ENCODE measurements at places on chromosomes 4 and X.

DNA sequence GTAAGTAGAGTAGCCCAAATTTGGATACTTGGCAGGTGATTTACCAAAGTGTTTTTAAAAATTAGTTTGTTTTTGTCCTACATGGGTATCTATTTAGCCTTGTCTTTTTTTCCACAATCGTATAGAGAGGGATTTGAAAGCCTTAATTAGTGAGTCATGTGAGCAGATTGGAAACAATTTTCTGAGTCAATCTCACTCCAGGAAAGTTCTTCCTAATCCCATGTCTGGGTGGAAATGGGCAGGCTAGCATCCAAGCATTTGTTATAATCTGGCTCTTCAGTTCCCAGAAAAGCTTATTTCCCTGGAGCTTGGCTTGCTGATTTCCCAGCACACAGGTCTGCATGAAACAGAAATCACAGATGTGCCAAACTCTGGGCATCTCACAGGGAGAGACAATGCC is 426.9 kb upstream of the BOD1L1 start:
- DNase-seq, result no peak

GRCh38 chr4:100581337-100581736 is 63.5 kb upstream of the EMCN start:
- no peak for DNase-seq

GRCh38 chr4:184955636-184956035 is 62.7 kb upstream of the HELT start:
- DNase-seq, result no peak

GRCh38 chr4:122603156-122603574 is 17.7 kb downstream of the IL21 start:
- no peak for DNase-seq

- DNase-seq, result no peak
Observed at GRCh38 chr4:83012200-83012686, 1.6 kb upstream of the LIN54 start.

DNA sequence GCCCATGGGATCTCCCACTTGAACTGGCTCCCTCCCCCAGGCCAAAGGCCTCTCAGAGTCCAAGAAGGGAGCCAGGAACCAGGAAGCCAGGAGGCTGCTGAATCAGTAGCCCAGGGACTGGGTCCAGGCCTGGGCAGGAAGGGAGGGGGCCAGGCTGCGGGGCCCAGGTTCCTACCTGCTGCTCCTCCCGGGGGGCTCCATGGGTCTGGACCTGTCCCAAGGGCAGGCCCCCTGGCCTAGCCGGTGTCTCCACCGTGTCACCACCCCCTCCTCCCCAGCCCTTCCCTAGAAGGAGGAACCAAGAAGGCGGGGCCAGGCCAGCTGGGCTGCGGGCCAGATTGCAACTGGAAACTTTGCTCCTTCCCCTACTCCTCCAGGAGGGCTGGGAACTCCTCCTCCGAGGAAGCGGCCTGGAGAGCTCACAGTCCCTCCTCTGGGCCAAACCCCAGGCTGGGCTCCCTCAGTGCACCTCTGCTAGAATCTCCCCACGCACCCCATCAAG is at the start of gene IQSEC2:
Gene IQSEC2 (minus strand): TSS at position 264 of the 502 bp plus-strand sequence.
- no peak for DNase-seq

GRCh38 chrX:15848576-15848975 is 6.0 kb downstream of the AP1S2 start:
- no peak for DNase-seq

DNA sequence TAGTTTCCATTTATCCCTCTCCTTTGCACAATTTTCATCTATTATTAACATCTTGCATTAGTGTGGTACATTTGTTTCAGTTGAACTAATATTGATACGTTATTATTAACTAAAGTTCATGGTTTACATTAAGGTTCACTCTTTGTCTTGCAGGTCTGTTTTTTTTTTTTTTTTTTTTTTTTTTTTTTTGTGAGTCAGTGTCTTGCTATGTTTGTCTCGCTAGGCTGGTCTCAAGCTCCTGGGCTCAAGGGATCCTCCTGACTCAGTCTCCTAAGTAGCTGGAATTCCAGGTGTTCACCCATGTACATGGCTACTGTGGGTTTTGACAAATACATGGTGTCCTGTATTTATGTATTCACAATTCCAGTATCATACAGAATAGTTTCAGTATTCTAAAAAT is 6.8 kb downstream of the TBC1D19 start:
- no peak for DNase-seq

DNA sequence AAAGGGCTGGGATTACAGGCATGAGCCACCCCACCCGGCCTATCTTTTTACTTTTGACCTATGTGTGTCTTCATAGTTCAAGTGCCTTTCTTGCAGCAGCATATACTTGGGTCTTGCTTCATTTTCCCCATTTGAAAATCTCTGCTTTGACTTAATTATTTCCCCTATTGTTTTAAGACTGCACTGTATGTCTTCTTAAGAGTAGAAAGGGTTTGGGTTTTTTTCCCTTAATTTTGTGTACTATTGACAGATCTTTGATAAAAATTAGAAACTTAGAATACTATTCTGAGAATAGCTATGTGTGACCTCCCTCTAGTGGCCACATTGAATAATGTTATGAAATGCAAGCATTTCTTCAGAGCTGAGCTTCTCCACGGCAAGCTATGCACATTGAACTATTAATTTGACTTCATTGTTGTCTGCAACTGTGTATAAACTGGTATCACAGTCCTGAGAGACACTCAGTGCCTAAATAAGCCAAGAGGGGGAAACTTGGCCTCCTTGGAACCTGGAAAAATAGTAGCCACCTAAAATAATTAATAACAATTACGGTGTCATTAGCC is 8.7 kb upstream of the SLC25A4 start:
- DNase-seq, result no peak

GRCh38 chr4:179398414-179398813 is 1956.2 kb upstream of the AGA start:
- DNase-seq, result no peak

DNA sequence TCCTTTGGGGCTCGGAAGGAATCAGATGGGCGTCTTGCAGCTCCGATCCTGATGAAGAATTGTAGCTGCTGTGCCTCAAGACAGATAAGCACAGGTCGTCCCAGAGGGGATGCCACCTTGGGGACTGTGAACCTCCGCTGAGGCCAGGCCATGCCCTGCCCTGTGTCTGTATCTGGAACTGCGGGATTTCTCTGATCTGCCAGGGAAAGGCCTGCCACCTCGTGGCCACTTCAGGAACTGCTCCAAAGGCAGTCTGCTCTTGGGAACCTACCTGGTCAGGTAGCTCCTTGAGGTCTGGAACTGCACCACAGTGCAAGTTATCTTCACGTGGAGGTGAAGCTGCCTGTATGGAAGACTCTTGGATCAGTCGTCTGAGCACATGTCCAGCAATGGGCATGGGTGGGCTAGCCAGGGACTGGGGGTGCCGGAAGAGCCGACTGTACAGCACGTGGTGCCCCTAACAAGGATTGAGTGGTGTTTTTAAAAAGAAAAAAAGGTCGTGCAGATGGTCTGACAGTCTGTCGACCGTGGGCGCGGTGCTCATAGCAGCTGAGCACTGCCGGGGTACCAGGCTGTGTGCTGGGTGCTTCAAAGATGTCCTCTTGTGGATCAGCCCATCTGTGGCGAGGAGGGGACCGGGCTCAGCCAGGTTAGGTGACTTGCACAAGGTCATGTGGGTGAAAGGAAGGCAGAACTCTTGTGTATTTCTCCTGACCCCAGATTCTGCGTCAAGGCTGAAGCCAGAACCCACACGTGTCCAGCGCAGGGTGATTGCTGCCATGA is 3.1 kb upstream of the GRPEL1 start:
- peak; percentile 27 for DNase-seq
